Fibroblast of skin of left biceps (primary cell): ENCODE measurements at places on chromosomes 5 and 9.
A peak's percentile ranks its signal among the peaks of the same experiment; 100 is the strongest.

DNA sequence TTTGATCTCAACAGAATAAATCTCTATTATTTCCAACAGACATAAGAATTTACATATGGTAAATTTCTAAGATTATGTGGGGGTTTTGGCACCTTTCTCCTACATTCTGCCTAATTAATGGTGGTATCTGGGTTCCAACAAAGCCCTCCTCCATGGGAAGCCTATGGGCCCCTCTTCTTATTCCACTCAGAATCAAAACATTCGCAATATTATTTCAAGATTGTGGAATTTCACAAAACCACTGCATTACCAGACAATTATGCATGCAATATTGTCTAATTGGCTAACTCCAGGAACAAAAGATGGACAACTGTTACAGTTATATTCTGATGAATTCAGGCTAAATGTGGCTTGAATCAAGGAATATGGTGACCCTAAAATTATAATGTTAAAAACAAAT is 434.0 kb downstream of the NFIB start:
- peak; percentile 50 for DNase-seq

GRCh38 chr5:153964880-153965645 is 73.6 kb downstream of the FAM114A2 start:
- no peak for DNase-seq

GRCh38 chr5:158212917-158213316 is 354.0 kb upstream of the CLINT1 start:
- no peak for DNase-seq

DNA sequence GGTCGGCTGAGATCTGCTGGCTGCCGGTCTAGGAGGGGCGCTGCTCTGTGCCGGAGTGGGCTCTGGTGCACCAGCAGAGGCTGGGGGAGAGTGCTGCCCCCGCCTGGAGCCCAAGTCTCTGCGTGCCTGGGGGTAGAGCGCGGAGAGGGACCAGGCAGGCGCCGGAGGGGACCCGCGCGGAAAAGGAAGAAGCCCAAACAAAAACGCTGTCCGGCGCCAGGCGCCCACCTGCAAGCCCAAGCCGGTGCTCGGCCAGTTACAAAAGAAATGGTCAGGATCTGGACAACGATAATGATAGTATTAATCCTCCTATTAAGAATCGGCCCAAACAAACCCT is 571 bp upstream of the S1PR3 start:
- no peak for DNase-seq

DNA sequence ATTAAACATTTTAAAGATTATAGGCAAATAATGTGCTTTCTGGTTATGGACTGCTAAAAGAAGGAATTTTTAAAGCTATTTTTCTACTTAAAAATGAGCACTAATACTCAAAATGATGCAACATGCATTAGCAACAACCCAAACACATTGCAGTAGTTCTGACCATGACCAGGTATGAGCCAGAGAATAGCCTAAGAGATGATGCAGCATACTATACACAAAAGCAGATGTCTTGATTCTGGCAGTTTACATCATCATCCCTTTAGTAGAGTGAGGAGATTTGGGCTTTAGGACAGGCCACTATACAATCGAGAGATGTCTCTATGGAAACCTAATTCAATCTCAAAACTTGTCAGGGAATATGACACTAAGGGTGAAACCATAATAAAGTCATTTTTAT is 307.1 kb downstream of the PRR16 start:
- no peak for DNase-seq

DNA sequence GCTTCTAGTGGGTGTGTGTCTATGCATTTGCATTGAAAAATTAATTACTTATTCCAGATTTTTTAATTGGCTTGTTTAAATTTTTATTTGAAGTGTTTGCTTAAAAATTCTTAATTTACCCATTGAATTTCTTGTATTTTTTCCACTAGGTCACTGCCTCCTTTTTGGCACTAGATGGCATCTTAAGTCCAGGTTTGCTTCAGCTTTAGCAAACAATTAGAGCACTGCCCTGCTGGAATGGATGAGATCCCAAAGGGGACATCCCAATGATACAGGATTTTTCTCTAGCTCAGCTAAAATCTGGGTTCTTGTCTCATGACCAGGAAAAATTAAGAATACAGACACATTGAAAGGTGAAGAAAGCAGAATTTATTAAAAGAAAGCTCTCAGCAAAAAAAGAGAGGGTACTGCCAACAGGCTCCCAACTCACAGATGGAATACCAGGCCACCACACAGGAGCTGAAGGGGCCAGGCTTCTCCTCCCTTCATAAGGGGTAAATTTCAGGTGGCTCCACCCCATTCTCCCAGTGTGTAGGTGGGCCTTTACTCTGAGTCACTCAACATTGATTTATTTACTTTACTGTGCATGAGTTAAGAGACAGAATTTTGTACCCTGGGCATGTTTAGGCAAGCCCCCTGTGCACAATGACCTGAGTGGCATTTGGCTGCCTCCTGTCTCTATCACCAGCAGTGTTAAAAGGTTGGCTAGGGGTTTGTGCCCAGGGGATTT is 532.4 kb downstream of the ANXA1 start:
- DNase-seq: peak; percentile 3

GRCh38 chr9:26292943-26293342 is 599.7 kb downstream of the CAAP1 start:
- peak; percentile 24 for DNase-seq

- DNase-seq: no peak
Measured at GRCh38 chr5:120567921-120568320, 103.8 kb downstream of the PRR16 start.

DNA sequence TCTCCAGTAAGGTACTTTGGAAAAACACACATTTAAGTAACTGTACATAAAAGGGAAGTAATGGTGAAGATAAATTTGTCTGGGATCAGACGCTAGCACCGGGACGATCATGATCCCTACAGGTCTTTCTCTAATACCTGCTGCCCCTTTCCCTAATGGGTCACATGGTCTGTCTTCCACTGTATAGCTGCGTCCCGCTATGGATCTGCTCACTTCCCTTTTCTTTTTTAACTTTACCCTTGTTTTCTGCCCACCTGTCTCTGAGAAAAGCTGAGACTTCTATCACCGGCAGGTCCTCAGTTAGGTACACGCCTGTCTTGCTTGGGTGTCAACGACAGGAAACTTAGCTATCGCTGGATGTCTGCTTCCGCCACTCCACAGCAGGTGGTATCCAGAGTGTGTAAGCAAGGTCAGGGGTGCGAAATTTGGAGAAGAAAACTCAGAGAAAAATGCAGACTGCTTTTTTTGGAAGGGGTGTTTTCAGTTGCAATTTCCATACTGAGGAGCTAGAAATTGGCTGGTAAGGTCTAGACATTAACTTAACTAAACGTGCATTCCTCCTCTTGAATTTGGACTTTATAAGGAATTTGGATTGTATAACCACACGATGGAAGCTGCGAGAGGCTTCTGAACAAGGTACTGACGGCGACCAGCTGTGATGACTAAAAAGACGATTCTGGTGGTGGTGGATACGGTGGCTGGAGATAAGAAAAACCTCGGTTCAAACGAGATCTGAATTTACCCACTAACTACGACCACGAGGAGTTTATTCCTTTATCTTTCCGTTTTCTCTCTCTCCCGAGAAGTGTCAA is 1.1 kb upstream of the ICE1 start:
- no peak for DNase-seq

GRCh38 chr9:105842023-105842644 is 147.8 kb downstream of the TMEM38B start:
- DNase-seq: no peak

- no peak for DNase-seq
Measured at GRCh38 chr9:95516734-95517558, at the start of gene PTCH1. Gene PTCH1 (minus strand): TSS chr9:95516971.

- DNase-seq: no peak
Measured at GRCh38 chr5:173396311-173396993, 68.2 kb upstream of the STC2 start.

GRCh38 chr9:125341566-125341965 is 79.9 kb downstream of the GAPVD1 start:
- no peak for DNase-seq

GRCh38 chr5:140576776-140577201 is 12.2 kb downstream of the SLC35A4 start:
- no peak for DNase-seq

DNA sequence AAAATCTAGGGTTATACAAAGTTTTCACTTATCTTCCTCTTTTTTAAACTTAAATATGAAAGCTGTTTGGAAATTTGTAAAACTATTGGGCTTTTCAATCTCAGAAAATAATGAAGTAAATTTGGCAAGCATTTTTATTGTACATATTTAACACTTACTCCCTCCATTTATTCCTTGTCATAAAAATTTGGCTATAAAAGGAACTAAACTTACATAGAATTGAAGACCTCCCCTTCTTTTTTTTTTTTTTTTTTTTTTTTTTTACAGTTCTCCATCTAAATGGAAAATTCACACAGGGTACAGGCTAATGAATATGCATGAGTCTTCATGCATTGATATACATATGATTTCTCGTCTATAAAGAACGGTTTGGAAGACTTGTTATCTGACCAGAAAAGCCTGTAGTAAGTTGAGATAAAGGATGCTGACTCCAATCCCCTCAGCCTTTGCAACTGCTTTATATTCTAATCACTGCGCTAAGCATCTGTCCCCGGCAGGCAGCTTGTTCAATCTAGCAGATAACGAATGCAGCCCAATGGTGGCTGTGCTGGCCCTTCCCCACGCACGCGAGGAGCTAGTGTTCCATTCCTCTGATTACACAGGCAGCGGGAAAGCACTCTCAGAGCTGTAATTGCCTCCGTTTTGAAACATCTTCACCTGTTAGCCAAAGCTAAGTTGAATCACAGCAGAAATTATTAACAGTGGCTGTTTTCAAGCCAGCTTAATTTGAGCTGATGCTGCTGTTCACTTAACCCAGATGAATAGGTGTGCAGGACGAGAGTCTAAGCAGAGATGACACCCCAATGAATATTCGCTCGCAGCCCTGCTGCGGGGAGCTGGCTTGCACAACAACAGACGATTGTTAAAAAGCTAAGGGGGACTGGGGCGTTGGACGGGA is 453.8 kb upstream of the ZNF608 start:
- no peak for DNase-seq

DNA sequence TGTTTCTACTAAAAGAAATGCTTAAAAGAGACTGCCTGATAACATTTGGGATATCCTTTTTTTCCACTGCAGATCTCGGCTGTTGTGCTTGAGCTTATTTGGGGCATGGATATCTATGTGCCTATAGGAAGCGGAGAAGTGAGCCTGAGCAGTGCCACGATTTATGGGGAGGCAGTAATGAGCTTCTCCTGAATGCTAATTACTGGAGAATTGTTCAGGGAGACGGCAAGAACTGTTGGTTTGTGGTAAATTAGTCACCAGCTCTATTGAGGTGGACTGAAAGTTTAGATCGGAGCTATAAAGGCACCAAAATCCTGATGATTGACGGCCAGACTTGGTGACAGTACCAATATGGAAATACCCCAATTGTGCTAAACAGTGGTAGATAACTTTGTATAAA is 186.5 kb downstream of the ARHGEF28 start:
- DNase-seq: no peak

DNA sequence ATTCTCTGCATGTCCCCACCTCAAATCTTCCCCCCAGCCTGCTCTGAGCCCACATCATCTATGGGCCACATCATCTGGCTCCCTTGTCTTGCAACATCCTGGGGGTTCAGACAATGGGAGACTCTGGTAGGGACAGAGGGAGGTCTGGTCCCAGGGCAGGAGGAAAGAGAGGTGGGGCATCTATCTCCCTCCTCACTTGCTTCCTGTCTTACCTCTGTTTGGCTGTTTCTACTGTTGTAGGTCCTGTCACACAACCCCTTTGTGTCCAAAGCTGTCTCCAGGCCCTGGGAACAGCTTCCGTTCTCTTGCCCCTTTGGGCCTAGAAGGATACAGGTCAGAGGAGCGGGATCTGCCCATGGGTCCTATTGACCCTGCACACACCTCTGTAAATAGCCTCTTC is 227.2 kb downstream of the NSG2 start:
- no peak for DNase-seq

DNA sequence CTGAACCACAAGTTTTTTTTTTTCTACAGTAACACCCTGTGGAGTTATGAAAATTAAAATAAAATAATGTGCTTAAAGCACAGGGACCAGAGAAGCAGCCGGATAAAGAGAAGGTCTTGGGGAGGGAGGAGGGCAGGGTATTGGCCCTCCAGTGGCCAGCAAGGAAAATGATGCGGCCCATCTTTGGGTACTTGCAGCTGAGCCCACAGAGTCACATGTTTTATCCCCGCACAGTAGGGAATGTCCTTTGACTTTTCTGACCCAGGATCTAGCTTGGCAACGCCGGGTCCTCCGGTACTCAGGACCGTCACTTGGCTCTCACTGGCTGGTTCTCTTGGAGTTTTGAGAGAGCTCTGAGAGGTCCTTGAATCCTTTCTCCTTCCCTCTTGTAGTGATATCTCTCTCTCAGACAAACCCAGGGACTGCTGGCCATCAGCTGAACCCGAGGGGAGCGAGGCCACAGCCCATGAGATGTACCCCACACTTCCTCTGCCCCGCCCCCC is 35.3 kb upstream of the HSPA9 start:
- DNase-seq: no peak

DNA sequence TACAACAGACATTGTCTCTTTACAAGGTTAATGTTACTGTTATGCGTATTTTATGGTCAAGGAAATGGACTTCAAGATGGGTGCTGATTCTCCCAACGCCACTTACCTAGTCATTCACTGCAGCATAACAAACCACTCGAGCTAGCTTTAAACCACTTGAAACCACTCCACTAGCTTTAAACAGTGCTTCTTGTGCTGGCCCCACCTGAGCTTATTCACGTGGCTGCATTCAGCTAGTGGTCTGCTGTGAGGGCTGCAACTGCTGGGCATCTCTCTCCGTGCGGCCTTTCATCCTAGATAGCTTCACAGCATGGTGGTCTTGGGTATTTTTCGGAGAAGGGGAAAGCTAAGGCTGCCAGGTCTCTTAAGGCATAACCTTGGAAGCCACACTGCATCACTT is 3.5 kb upstream of the HRH2 start:
- DNase-seq: no peak

DNA sequence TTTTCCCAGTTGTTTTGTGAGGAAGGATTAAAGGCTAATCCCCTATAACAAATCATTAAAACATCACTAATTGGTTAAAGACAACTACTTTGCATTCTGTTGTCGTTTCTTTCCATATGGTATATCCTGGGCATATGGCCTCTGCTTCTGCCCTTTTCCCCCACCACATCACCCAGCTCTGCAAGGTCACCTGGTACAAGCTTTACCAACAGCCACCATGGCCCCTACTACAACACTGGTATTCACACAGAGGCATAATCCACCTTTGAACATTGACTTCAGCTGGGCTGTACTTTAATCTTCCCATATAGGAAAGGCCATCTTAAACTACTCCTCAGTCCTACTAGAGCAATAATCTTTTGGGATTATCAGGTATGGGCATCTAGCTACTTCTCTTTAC is 866.1 kb downstream of the TLE4 start:
- DNase-seq: no peak
